ENCODE measurements at places on chromosomes 11 and 22.

- no peak for DNase-seq
These were observed 22.1 kb downstream of the CD6 start for GRCh38 chr11:60993615-60994014.

DNA sequence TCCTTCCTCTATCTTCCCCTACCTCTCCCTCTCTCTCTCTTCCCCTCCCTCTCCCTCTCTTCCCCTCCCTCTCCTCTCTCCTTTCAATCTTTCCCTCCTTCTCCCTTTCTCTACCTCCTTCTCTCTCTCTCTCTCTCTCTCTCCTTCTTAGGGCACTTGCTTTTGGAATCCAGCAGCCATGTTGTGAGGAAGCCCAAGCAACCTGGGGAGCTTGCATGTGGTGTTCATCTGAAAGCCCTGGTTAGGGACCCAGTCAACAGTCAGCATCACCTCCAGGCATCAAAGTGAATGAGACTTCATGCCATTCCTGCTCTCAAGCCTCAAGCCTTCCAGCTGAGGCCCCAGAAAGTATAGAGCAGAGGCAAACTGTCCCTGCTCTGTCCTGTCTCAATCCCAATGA, 65.6 kb upstream of the SHISAL1 start:
- no peak for DNase-seq

DNA sequence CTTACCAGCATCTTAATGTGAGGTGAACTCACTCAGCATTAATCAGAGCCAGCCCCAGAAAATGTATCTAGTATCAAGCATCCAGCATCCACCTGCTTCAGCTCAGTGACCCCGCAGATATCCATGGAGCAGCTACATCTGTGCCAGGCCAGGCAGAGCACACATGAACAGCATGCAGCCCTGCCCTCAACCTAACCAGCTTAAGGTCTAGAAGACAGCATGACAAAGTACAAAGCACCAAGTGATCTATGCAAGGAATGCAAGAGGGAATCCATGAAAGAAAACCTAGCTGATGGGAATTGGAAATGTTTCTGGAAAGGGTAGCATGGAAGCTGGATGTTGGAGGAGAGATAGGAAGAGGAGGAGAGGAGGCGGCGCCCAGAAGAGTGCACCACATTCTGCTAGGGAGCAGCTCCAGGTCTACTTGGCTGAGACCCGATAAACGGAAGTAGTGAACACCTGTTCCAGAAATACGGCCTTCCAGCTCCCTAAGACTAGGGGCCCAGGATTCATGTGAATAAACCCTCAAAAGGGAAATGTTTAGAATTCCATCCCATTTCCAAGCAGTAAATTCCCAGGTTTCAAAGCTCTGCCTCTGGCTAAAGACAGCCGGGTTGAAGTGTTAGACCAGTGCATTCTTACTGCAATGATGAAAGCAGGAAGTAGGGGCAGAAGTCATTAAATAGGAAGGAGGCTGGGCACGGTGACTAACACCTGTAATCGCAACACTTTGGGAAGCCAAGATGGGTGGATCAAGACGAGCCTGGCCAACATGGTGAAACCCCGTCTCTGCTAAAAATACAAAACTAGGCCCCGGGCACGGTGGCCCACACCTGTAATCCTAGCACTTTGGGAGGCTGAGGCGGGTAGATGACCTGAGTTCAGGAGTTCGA, 23.5 kb upstream of the L3MBTL2 start:
- DNase-seq, result no peak

DNA sequence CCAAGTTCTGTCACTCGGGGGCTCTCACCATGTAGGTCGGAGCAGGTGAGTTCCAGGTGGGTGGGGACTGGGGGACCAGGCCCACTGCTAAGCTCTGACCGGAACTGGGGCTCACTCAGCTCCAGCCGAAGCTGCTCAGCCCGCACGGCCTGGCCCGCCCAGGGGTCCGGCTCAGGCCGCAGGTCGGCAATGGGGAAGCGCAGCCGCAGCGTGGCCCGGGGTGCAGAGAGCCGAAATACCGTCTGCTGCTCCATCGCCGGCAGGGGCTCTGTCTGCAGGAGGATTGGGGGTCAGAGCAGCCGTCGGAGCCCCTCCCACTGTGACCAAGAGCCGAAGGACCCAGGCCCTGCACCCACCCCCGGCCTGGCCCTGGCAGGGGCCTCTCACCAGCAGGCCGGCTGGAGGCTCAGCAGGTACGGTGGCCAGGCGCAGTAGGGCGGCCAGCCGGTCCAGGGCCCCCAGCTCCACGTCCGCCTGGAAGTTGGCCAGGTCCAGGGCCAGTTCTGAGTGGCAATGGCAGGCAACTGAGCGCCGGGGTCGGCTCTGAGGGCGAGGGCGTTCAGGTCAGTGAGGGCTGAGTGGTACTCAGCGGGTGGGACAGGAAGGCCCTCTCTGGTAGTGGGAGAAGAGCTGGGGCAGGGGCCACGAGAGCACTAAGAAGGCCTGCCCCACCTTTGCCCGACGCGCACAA, 7.2 kb downstream of the ATG2A start:
- no peak for DNase-seq

- no peak for DNase-seq
These were observed 3.5 kb upstream of the ZNF74 start for GRCh38 chr22:20390394-20390907.

DNA sequence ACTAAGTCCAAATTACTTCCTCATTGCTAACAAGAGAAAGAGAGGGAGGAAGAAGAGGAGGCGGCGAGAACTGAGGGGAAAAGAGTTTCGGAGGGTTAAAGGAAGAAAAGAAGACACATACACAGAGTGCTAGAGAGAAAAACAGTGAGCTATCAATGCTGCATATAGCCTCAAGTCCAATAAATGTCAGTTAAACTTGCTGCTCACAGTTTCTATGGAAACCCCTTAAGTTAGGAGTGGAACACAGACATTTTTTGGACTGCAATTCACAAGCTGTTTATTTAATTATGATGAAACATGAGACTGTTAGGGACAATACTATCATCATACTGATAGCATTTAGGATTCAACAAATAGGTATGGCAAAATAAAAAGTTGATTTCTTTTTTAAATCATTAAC, 1320.4 kb downstream of the LRRC4C start:
- DNase-seq, result no peak

GRCh38 chr11:1760351-1761109, 3.2 kb downstream of the CTSD start:
- DNase-seq, result no peak

Measured in activated CD4-positive, alpha-beta T cell treated with anti-CD3 and anti-CD28 coated beads, Interleukin-2, amount 50 U/mL, for 4 hours (primary cell).